Cerebellar nuclear complex (tissue), 1 donor: ENCODE measurements at places on chromosomes 7 and 10.

GRCh38 chr7:47661051-47661714 is 79.3 kb upstream of the TNS3 start:
- DNase-seq, result no peak

GRCh38 chr10:89035461-89035860 is 44.9 kb downstream of the FAS start:
- no peak for DNase-seq

DNA sequence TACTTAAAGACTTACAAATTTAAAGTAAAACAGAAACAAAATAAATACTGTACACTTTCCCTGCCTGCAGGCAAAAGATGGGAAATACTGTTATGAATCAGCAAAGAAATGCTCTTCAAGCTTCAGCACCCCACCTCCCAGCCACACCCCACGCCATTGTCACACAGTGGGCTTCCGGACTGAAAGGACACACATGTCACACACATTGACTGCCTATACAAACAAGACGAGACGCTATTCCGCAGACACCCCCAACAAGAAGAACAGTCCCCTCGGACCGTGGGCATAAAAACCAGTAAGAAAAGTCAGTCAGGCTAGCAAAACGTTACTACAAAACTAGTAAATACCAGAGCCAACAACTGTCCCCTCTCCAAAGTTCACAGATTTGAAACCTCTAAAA is 22.2 kb upstream of the PARP12 start:
- DNase-seq, result no peak

DNA sequence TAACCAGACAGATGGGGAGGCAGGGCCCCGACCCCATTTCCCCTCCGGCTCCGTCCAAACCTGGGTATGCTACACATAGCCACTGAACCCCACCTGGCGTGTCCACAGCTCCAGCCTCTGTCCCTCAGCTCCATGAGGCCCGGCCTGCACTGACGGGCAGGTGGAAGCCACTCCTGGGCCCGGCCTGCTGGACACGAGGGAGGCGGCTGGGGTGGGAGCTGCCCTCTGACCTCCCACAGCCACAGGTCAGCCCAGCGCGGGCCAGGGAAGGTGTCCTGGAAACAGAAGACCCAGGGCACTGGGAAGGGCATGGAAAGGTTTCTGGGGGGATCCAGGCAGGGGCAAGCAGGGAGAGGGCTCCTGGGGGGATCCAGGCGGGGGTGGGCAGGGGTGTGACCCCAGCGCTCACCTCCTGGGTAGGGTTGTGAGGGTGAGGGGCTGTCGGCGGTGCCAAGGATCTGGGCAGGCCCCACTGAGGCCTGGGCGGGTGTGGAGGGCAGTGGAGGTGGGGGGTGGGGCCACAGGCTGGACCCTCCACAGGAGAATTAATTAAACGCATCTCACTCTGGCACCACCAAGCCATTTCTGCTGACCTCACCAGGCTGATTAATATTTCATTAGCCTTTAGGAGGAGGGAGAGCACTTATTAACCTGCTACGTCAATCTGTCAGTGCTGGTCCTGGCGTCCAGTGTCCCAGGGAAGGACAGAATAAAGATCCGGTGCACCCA is 108.9 kb downstream of the UNCX start:
- no peak for DNase-seq

- DNase-seq, result no peak
These were observed 2.5 kb downstream of the EIF3B start for GRCh38 chr7:2357165-2357564.

- DNase-seq, result no peak
These were observed 325.5 kb downstream of the SFMBT2 start for GRCh38 chr10:7085147-7085912.

- DNase-seq, result peak; percentile 15
These were observed 98.8 kb downstream of the CHST15 start for GRCh38 chr10:123994417-123995081.

DNA sequence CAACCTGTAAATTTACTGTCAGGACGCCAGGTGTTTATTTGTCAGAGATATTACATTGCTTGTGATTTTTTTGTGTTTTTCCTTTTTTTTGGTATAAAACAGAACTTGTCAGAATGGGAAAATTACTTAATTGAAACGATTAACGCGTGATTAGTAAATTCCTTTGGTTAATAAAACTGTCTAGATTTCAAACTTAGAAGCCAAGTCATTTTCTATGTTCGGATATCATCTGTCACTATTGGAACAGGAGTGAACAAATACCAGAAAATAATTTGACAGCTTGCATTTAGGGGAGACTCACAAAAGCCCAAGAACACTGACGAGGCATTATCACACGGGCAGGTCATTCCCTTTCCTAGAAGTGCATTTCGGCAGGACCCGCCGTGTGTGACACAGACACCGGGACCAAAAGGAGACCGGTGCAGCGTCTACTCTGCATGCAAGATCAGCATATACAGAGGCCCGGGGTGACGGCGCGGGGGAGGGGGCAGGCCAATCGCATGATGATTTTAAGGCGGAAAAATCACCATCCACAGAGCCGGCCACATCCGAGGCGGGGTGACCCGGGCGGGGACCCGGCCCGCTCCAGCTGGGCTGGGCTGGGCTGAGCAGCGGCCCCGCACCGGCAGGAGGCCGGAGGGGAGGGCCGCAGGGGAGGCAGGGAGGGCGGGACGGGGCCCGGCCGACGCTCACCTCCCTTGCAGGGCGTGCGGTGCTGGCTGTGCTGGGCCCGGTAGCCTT is 841 bp downstream of the GLUD1 start:
- DNase-seq, result no peak

DNA sequence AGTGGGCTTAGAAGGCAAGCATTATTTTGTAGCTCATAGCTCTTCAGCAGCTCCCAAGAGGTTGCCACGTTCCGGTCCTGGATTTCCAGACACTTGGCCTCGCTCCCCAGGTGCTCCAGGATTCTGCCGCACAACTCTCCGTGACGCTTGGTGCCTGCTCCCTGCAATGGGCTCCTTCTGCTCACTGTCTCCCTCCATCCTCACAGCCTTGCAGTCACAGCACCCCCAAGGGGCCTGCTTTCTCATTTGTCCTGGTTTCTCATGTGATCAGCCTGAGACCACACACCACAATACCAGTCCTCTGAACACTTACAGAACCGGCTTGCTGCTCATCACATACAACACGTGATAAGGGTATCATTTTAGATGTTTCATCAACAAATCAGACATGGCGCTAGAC is 9.8 kb downstream of the IGFBP3 start:
- DNase-seq, result no peak

- no peak for DNase-seq
These were observed 1.8 kb downstream of the PNLIPRP3 start for GRCh38 chr10:116429288-116429977.

GRCh38 chr7:112517487-112517886 is 36.7 kb downstream of the LSMEM1 start:
- DNase-seq, result no peak

- no peak for DNase-seq
These were observed 11.5 kb downstream of the TMEM176B start for GRCh38 chr7:150788474-150789269.

DNA sequence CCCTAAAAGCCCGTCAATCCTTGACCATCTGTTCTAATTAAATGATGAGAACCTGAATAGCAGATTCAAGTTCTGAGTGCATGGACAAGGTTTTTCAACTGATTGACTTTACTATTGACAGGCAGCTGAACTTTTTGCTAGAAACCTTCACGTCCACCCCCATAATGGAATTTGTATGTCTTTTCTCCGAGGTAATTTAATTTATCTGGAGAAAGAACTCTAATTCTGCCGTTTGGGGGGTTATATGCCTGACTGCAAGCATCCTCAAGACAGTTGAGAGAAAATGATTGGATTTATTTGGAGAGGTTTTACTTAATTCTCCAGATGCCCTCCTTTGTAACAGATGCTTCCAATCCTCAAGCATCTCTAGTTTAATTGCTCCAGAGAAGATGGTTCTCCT is 1053.4 kb upstream of the AUTS2 start:
- no peak for DNase-seq

DNA sequence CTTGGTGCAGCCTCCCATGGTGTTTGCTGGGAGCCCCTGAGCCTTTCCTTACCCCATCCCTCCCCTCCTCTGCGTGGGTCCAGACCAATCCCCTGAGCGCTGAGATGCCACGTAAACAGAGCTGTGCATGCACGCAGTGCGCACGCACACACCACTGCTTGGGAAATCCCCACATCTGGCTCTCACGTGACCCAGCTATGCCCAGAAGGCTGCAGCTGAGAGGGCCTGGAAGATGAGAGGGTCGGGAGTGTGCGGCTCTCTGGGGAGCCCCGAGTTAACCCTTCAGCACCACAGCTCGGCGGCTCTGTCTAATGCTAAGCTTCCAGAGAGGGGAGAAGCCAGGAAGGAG is 177.2 kb downstream of the SH3PXD2A start:
- no peak for DNase-seq

- no peak for DNase-seq
These were observed 53.8 kb downstream of the COL13A1 start for GRCh38 chr10:69855346-69856111.

DNA sequence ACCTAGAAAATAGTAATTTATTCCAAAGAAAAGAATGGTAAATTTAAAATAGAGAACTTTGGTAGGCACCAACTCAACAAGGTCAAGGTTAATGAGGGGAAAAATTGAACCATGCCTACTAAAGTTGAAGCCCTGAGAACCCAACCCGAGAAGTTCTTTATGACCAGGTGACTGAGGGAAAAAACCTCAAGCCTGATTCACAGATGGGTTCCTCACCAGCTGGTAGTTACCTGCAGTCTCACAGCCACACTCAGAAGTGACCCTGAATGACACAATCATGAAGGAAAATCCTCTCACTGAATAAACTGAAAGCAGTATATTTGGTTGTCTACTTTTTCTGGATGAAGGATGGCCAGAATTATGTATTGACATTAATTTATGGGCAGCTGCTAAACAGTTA is 7.0 kb downstream of the C10orf67 start:
- DNase-seq, result no peak

- no peak for DNase-seq
These were observed 10.3 kb upstream of the RRP12 start for GRCh38 chr10:97411406-97411805.

- no peak for DNase-seq
These were observed 12.1 kb upstream of the SYPL1 start for GRCh38 chr7:106124186-106124585.

- no peak for DNase-seq
These were observed 164.9 kb upstream of the INHBA start for GRCh38 chr7:41867639-41868280.

DNA sequence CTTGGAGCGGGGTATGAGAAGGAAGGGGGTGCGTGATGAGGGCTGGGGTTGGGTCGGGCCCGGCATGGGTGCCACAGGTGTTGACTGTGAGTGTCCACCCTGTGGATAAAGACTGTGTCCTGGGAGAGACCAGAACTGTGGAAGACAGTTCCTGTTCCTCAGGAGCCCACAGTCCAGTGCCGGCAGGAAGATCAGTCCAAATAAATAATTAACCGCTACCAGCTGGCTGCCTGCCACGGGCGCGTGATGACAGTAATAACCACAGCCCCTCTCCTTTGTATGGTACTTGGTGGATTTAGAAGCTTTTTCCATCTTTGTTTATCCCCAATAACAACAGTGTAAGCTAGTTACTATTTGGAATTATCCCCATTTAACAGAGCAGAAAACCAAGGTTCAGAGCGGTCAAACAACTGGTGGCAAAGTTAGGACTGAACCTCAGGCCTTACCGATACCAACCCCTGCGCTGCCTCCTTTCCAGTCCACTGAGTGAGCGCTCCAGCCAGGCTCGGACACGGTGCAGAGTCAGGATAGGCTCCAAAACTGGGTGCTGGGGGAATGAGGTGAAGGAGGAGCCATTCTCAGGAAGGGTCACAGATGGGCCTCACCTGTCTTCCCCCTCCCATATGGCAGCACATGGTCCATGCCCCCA is 5.1 kb downstream of the ZMIZ1 start:
- DNase-seq, result no peak

DNA sequence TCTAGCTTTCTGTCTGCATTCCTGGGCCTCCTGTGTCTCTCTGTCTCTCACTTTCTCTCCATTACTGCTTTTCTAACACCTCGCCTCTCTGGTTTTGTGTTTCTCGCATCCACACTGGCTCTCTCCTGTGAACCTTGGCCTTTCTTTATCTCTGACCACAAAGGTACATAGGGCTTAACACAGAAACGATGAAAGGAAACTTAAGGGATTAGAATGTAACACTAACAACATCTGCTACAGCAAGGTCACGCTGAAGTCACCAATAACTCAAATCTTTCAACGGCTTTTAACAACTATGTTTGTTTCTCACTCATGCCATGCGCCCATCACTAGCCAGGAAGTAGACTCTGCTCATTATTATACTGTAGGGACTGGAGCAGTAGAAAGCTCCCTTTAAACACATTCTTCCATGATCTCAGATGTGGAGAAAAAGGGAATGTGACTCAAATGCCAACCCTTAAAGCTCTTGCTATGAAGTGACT is 9.3 kb upstream of the OR6V1 start:
- no peak for DNase-seq

DNA sequence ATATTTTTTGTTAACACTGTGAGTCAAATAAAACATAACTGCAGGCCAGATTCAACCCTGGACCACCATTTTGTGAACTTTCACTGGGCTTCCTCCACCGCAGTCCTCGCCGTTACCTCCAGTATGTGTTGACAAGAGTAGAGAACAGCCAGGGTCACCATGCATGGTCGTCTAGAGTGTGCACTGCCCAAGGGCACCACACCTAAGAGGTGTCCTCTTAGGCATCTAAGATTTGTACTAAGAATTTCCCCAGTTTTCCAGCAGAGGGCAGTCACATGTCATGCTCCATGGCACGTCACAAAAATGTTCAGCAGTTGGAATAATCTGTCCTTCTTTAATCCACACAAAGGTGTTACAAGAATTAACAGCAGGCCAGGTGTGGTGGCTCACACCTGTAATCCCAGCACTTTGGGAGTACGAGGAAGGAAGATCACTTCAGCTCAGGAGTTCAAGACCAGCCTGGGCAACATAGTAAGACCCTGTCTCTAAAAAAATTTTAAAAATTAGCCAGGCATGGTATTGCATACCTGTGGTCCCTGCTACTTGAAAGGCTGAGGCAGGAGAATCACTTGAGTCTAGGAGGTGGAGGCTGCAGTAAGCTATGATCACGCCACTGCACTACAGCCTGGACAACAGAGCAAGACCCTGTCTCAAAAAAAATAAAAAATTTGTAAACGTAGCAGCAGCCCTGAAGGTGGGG is 71.2 kb upstream of the FOXK1 start:
- peak; percentile 6 for DNase-seq

- DNase-seq, result no peak
These were observed 56.4 kb downstream of the BBS9 start for GRCh38 chr7:33185786-33186185.

DNA sequence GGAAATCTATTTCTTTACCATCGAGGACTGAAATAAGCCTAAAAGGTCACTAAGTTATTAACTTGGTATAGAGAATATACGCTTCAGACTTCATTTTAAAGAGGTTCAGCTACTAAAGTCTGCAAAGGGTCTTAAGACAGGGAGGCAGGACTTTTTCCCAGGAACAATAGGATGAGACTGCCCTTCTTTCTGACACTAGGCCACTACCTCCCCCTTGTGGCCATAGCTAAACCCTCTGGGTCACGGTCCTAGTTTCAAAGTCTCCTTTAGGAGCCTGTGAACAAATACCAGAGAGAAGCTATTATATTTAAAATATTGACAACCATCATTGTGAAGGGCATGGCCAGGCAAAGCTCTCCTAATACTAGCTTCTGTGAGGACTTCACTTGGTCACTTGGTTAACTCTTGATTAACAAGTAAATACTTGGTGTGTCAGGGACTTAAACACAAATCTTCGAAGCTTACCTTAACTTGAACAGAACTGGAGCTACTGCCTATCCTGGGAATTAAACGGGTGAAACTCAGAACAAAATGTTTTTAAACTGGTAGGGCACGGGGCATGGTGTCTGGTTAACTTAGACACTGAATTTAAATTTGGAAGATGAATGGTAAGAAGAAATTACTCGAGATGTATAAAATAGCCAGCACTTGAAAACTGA is 75.6 kb downstream of the CCDC6 start:
- DNase-seq, result peak; percentile 17

- no peak for DNase-seq
These were observed 13.2 kb downstream of the CWF19L1 start for GRCh38 chr10:100254191-100254590.
